ENCODE measurements at places on chromosomes 11 and 22.
A peak's percentile ranks its signal among the peaks of the same experiment; 100 is the strongest.

DNA sequence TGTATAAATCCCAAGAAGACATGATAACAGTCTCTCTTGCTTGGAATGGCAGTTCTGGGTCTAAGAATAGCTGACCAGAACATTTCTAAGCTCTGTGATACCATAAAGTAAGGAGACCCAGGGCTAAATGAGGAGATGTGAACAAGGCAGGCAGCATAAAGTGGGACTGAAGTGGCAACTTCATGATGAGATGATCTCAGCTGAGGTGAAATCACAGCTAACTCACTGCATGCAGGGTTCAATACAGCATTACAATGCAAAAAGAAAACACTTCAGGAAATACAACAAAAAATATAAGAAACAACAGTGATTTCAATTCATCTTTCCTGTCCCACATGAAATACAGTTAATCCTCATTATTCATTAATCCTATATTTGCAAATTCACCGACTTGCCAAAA, 44.6 kb downstream of the MRE11 start:
- no peak for DNase-seq

GRCh38 chr11:119895981-119896380, 167.0 kb upstream of the NECTIN1 start:
- DNase-seq: no peak

DNA sequence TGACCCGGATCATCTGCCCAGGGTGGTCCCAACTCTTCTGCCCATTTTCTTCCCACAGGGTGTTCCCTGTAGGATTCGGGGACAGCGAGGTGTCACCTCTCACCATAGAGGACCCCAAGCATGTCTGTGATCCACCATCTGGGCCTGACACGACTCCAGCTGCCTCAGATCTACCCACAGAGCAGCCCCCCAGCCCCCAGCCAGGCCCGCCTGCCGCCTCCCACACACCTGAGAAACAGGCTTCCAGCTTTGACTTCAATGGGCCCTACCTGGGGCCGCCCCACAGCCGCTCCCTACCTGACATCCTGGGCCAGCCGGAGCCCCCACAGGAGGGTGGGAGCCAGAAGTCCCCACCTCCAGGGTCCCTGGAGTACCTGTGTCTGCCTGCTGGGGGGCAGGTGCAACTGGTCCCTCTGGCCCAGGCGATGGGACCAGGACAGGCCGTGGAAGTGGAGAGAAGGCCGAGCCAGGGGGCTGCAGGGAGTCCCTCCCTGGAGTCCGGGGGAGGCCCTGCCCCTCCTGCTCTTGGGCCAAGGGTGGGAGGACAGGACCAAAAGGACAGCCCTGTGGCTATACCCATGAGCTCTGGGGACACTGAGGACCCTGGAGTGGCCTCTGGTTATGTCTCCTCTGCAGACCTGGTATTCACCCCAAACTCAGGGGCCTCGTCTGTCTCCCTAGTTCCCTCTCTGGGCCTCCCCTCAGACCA, 24.0 kb downstream of the CSF2RB start:
- DNase-seq: peak; percentile 48

- no peak for DNase-seq
Observed at GRCh38 chr11:78438298-78438975, 20.8 kb upstream of the GAB2 start.

- no peak for DNase-seq
Observed at GRCh38 chr11:79077702-79078330, 363.0 kb downstream of the TENM4 start.

- no peak for DNase-seq
Observed at GRCh38 chr11:121589946-121590537, 137.3 kb upstream of the SORL1-AS1 start.

DNA sequence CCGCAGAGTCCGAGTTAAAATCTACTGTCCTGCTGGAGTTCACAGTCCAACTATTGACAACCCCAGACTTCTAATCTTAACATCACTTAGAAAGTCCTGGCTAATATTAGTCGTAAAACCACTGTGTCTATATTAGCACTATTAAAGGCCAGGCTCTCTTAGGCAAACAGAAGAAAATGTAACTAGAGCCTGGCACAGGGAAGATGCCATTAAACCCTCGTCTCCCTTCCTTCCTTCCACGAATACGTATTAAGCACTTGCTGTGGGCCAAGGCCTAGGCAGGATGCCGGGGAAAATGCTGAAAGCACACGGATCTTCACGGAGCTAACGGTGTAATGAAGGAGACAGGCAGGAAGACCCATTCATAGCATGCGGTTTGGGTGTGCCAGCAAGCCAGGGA, 81.5 kb upstream of the LMO1 start:
- DNase-seq: no peak

- no peak for DNase-seq
Observed at GRCh38 chr11:61601512-61601911, 20.6 kb upstream of the SYT7 start.

GRCh38 chr11:16737818-16738192, 642 bp upstream of the C11orf58 start:
- no peak for DNase-seq

DNA sequence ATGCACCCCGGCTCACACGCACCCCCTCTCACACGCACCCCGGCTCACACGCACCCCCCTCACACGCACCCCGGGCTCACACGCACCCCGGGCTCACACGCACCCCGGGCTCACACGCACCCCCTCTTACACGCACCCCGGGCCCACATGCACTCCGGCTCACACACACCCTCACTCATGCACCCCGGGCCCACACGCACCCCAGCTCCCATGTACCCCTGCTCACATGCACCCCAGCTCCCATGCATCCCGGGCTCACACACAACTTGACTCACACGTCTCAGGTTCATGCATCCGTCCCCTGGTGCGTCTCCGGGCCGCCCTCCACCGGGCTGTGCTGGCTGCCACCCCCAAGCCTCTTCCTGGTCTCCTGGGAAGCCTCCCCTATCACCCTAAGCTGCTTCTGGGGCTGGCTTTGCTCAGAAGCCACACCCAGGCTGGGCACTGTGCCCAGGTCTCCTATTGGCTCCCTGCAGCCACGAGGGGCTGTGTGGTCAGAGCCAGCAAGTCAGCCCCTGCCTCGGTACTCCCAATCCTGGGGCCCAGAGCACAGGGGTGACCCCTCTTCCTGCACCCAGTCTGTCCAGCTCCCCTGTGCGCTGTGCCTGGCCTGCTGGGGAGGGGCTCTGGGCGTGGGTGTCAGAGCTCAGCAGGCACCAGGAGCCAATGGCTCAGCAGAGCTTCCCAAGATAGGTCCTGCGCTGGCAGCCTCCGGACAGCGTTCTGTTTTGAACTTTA, 16.9 kb downstream of the TSPAN4 start:
- no peak for DNase-seq

DNA sequence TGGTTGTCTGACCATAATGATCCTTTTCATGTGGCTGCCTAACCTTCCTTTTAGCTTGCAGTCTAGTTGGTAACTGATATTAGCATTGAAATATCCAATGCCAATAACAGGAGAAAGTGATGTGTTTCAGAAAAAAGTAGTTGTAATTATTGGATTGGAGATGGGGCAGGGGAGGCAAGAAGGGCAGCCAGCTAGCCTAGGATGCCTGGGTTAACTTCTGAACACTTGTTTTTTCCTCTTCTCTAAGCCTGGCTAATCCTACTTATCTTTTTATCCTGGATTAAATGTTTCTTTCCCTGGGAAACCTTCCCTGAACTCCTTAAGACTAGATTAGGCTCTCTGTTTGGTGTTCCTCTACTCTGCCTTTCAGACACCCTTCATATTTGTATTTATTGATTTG, 380.2 kb downstream of the TMEM135 start:
- DNase-seq: no peak

GRCh38 chr22:47069270-47069669, 306.8 kb downstream of the TBC1D22A start:
- no peak for DNase-seq

GRCh38 chr11:1209371-1210057, 13.4 kb upstream of the MUC5B start:
- DNase-seq: no peak

DNA sequence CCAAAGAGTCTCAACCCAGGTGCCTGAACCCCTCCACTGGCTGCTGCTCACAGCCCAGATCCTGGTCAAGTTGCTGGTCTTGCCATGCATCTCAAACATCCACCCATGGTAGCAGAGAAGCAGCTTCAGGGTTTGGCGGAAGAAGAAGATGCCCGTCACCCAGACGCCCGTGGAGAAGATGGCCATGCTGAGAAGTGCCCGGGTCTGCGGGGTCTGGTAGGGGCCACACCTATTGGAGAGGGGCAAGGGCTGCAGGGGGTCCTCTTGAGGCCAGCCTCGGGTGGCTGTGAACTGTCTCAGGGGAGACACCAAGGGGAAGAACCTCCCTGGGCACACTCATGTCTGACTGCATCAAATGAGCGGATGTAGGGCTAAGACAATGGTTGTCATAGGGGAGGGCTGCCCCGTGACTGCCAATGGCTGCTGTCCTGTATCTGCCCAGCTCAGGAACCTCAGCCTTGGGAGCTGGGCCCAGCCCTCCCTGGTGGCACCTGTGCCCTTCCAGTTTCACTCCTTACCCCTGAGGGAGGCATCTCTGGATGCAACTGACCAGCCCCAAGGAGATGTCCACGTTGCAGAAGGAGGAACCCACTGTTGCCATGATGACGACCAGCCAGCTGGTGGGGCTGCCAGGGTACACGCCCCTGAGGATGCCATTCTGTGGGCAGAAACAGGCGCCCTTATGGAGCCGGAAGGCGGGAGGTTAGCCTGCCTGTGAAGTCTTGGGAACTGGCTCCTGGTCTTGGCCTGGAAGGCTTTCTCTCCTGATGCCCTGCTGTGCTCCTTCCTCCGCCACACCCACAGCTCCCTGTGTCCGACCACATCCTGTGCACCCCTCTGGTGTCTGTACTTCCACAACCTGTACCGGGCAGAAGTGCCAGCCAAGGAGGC, 1.2 kb downstream of the CPT1B start:
- no peak for DNase-seq

GRCh38 chr11:121464352-121464946, 11.7 kb upstream of the SORL1-AS1 start:
- peak; percentile 98 for DNase-seq

- DNase-seq: no peak
Observed at GRCh38 chr11:103070142-103070541, 21.8 kb downstream of the DCUN1D5 start.

DNA sequence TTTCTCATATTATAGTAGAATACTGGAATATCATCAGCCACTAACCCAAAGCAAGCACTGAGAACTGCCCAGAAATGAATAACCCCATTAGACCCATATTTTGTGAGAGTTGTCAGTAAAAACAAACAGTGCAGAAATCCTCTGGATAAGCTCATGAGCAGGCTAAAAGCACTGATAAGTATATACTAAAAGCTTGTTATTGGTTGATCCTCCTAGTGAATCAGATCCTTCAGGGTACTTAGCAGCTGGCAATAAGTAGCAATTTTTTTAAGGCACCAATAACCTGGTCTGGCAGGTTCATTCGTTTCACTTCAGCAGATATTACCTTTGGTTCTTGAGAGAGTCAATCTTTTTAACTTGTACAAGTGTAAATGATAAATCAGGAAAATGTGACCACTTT, 1.2 kb downstream of the NOX4 start:
- DNase-seq: no peak

DNA sequence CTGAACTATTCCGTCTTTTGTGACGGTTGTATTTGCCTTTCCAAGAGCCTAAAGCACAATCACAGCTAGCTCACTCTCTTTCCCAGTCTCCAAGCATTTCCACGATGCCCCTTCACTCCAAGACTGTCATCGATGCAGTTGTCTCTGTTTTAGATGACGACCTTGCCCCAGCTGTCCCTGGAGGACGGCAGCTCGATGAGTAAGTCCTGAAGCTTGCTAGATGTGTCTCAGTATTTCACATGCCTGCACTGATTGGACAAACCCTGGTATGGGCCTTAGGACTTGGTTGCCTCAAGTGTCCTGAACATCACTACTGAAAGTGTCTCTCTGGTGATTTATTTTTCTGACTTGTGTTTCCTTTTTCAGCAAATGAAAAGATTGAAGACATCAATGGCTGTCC, 129.9 kb downstream of the NAV2 start:
- DNase-seq: no peak

GRCh38 chr11:93543292-93543977, at the start of gene SMCO4:
Gene SMCO4, minus strand, starts transcription at chr11:93543391. Its CDS starts 64,202 bp downstream, at chr11:93479189.
- DNase-seq: peak; percentile 94

GRCh38 chr11:16512198-16512898, 156.0 kb upstream of the SOX6 start:
- DNase-seq: no peak

DNA sequence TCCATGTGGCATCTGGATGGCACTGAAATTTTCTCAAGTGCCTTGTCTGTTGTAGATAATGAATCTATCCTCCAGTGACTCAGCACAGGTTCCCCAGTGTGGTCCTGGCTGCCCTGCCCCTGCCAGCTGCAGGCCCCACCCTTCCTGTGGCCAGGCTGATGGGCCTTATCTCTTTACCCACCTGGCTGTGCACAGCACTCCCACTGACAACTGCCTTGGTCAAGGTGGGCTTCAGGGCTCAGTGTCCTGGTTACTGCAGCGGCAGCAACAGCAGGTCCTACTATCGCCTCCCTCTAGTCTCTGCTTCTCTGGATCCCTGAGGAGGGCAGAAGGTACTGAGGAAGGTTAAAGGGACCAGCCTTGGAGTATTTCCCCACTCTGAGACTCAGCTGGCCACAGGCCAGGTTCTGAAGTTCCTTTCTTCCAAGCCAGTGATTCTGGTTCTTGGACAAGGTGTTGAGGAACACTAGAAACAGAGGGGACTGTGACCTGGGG, 3.1 kb downstream of the HMBS start:
- no peak for DNase-seq

DNA sequence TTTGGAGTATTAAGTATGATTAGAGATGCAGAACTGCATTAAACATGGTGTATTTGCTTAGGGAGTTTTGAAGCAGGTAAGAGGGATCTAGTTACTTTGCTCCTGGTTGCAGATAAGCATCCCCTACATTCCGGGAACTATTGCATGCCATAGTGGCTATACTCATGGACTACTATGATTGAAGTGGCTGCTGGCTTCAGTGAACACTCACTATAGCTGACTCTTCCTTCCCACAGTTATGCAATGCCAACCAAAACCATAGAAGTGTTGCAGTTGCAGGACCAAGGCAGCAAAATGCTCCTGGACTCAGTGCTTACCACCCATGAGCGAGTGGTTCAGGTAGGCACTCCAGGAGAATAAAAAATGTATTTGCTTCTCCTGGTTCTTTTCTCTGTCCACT, 17.0 kb downstream of the COA4 start:
- no peak for DNase-seq

DNA sequence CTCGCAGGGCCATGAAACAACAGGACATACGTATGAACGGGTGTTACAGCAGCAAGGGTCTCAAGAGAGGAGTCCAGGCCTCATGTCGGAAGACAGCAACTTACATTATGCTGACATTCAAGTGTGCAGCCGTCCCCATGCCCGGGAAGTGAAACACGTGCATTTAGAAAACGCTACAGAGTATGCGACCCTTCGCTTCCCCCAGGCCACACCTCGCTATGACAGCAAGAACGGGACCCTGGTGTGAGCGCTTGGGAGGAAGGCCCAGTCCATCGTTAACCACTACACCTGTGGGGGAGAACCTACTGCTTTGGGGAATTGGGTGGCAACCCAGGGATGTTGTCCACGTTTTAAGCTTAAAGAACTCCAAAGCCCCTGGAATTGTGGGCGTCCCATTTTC, 7.2 kb downstream of the C11orf52 start:
- DNase-seq: no peak

- no peak for DNase-seq
Observed at GRCh38 chr11:34600339-34601084, 20.4 kb upstream of the EHF start.

Measured in islet precursor cell (in vitro differentiated cells).